Iris pigment epithelial cell (primary cell): ENCODE measurements at places on chromosomes 6 and 20.

DNA sequence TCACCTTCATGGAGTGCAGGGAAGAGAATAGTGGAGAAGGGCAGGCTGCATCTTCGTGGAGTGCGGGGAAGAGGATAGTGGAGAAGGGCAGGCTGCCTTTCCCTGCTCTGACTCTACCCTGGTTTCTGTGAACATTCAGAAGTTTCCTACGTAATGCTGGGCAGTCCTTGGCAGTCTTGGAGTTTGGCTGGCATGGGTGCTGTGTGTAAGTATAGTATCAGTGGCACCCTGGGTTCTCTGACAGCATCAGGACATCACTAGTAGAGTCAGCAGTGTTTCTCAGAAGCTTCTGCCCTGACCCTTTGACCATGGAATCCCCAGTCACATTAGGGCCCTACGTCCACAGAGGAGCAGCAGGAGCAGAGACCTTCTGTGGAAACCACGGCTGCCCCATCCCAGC is 352.9 kb downstream of the NRN1 start:
- DNase-seq = no peak

DNA sequence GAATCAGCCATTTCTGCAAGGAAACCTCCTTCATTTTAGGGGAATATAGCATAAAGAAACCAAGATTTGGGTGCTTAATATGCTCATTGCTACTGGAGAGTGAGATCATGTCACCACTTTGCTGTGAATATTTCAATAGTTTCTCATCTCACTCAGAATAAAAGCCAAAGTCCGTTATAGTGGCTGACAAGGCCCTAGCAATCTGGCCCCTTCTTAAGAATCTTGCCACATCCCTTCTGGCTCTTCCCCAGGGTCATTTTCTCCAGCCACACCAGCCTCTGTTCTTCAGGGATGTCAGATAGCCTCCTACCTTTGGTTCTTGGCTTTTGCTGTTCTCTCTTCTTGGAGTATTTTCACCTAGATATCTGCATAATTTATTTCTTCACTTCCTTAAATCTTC is 24.8 kb upstream of the MLIP start:
- DNase-seq = no peak

GRCh38 chr20:7195704-7196103 is 428.2 kb downstream of the BMP2 start:
- DNase-seq = peak; percentile 97

- DNase-seq = peak; percentile 11
These were observed 439.0 kb upstream of the JAG1 start for GRCh38 chr20:11112832-11113231.

DNA sequence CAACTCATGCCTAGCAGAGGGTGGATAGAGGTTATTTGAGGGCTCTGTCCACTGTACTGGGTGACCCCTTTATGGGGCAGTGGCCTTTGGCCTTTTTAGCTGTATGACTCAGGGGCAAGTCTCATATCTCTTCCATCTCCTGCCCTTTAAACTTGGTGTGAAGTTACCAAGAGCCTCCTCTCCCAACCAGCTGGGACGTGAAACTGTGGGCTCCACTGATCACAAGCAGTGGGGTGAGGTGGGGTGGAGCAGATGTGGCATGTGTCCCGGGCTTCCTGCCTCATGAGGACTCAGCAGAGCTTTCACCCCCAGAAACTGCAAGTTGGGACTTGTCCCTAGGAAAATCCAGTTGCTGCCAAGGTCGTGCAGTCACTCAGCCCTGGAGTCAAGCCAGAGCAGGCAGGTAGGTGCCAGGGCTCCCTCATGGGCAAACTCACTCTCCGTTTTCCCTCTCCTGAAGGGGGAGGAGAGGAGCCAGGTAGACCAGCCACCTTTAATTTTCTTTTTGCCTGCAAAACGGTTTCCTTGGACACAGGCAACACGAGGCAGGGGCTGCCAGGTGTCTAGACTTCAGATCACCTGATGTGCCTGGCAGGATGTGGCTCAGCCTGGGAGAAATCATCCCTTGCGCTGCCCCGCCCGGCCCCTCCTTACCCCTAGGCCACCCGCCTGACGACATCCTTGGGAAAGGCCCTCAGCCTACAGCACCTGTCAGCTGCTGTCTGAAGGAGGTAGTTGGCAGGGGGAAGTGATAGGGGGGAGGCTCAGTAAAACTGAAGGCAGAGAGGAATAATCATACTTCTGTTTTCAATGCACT is 4.0 kb downstream of the CDKN1A start:
- peak; percentile 31 for DNase-seq

DNA sequence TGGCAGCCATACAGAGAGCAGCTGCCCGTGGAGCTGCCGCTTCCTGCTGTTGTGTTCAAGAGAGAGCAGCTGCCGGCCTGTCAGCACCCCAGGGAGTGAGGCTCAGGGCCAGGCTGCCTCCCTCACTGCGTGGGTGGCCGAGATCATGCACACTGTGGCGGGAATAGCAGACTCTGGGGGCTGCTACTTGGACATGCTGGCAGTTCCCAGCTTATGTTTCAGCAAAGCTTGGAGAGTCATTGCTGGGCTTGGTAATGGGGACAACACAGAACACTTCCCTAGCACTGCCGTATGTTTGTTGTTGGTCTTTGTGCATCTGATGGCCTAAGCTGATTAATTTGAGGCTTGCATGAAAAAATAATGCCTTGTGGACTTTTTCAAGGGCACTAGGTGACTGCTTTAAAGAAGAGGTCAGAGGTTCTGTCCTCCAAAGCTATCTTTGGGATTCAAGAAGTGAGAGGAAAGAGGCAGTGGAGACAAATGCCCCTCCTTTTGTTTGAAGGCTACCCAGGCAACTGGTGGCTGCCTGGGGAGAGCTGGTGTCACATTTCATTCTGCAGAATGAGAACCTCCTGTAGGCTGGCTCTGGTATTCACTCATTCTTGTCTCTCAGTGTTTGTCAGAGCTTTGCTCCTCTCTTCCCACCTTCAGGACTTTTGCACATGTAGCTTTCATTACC is 18.8 kb downstream of the MRAP2 start:
- peak; percentile 65 for DNase-seq

GRCh38 chr6:392441-393390 is 1.2 kb downstream of the IRF4 start:
- DNase-seq = peak; percentile 9

DNA sequence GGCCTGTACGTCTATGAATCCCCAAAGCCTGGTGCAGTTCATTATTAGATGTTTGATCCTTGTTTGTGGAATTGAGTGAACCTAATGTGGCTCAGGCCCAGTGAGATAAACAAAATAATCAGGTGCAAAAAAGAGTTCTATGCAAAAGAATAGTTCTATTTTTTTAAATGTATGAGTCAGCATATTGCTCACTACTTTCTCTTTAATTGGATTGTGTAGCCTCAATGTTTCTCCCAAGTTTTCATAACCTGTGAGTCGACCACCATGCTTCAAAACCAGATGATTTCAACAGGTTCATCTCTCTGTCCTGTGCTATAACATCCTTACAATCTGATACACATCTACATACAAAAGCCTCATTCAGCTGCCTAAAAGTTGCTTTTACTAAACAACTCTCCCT is 116.5 kb upstream of the HDAC2 start:
- DNase-seq = no peak

- no peak for DNase-seq
These were observed 11.7 kb downstream of the JARID2 start for GRCh38 chr6:15257357-15258132.

DNA sequence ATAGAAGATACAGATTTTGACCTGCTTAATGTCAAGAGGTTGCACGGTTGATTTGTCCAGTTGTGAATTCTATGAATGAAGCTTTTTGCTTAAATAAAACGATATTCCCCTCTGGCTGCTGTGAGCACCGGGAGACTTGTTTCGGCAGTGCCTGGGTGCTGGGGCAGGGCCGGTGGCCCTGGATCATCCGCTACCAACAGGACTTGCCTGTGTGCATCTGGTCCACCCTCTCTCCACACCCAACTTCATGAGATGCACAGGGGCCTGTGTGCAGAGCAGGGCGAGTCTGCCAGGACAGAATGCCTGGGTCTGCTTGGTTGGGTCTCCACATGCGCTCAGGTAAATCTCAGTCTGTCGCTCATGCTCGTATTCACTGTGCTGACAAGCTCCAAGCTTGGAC is 65.5 kb downstream of the TSHZ2 start:
- DNase-seq = no peak

GRCh38 chr20:58871533-58872102 is 19.1 kb downstream of the GNAS start:
- no peak for DNase-seq

GRCh38 chr6:90654166-90654565 is 67.3 kb upstream of the MAP3K7 start:
- no peak for DNase-seq
